ENCODE measurements at places on chromosomes 5 and 9.

DNA sequence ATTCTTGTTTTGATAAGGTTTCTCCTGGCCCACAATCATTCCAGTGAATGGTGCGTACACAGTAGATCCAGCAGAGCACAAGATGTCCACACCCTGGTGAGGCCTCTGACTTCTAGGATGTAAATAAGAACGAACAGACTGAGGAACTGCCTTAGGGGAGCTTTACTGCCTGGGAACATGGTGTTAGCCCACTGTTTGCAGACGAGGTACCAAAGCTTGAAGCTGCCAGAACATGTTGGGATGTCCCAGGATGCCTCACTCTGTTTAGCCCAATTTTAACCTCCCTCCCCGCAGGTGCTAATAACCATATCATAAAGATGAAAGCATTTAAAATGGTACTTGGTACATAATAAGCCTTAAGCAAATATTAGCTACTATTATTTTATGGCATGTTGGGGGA, 3.5 kb downstream of the LECT2 start:
- DNase-seq = no peak

DNA sequence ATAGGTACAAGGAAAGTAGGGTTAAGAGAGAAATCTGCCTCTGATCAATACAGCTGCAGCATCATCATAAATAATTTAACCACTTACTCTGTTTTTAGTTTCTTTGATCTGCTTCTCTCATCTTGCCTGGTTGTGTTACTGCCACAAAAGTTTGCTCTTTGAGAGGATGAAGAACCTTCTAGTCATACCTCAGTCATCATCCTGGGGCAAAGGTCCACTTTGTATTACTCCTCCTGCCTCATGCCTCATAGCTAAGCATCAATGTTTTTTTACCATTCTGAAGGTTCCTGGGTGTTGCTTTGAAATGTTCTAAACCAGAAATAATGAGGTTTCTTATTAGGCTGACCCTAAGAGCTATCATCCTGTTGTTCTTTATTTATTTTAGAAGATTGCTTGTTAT, 17.1 kb upstream of the TRIM36 start:
- peak; percentile 32 for DNase-seq

GRCh38 chr9:69265891-69266290, 59.1 kb upstream of the ENTREP1 start:
- DNase-seq = peak; percentile 2

GRCh38 chr5:158758675-158759074, 341.0 kb downstream of the EBF1 start:
- peak; percentile 92 for DNase-seq

DNA sequence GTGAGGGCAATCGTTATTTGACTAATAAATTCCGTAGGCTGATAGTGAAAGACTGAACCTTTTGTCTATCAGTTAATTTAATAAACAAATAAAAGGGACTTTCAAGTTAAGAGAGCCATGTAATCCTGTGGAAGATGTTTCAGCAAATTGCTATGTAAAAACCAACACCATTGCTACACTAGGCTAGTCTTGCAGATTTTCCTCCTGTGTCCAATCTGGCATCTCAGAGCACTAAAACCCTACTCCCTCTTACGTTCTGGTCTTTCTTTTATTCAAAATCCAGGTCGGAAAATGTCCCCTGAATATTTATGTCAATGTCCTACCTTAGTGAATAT, 478.8 kb upstream of the TNC start:
- peak; percentile 67 for DNase-seq

GRCh38 chr5:43148417-43148816, 27.7 kb downstream of the ZNF131 start:
- DNase-seq = no peak

DNA sequence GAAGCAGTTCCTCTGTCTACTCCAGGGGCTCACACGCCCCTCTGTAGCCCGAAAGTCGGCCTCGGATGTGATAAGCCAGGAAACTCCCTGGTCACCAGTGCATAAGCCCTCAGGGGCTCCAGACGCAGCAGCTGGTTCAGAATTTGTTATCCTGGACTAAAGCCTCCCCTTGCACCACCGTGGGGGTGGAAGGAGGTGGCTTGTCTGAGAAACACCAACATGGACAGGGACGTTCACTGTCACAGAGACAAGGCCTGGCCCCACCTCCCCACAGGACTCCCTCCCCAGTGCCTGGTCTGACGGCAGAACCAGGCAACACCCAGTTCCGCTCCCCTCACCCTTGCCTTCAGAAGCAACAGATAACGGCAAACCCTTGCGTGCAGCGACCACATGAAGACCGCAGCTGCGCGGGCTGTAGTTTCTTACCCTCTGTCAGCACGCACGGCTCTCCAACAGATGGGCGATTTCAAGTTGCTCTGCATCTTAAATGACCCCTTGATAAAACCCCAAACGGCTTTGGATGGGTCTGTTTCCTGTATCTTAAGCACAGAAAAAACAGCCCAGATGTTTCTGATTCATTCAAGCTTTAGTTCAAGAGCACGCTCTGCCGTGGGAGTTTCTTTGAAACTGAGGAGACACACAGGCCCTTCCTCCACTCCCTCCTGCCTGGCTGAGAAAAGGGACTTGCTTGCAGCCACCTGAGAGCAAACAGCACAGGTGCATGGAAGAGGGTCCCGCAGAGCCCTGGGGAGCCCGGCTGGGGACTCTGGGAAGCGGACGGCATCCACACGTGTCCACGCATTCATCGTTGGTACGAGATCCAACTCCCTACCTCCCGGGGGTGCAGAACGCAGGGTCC, 44.7 kb upstream of the NKD2 start:
- DNase-seq = peak; percentile 73

DNA sequence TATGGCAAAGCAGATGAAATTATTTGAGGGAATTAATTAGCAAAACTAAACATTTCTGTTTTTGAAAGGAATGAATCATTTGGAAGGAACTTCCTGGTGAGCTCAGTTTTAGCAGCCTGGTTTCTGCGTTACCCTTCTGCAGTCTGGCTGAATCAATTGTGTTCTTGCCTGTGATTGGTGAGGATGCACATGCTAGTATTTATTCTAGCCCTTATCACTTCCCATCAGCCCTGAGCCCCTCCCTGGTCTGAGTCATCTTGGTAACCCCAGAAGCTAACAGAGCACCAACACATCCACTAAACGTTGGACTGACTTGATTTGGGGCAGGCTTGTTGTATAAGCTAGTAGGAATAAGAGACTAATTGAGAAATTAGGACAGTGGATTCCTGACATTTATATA, 6.6 kb downstream of the TJP2 start:
- DNase-seq = peak; percentile 96

- DNase-seq = peak; percentile 71
Observed at GRCh38 chr5:148913985-148914431, 87.6 kb downstream of the ADRB2 start.

DNA sequence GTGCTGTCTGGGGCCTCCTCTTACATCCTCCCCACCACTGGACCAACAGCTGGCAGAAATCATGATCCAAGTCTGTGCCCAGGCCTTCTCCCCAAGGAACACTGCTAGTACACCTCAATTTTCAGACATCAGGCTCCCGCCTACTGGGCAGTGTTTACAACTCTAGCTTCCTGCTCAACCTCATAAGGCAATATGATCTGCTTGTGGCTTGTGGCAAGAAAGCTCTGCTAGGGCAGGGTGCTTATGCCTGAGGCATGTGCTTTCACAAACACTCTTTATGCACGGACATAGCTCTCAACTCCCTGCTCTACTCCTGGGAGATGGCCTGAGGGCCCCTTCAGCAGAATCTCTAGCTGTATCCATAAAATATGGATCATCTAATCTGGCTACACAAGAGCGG, 32.5 kb downstream of the SH3TC2 start:
- no peak for DNase-seq

- DNase-seq = no peak
Observed at GRCh38 chr5:176559683-176560082, 10.5 kb downstream of the CDHR2 start.

GRCh38 chr5:107402434-107403227, 268.1 kb downstream of the EFNA5 start:
- no peak for DNase-seq

DNA sequence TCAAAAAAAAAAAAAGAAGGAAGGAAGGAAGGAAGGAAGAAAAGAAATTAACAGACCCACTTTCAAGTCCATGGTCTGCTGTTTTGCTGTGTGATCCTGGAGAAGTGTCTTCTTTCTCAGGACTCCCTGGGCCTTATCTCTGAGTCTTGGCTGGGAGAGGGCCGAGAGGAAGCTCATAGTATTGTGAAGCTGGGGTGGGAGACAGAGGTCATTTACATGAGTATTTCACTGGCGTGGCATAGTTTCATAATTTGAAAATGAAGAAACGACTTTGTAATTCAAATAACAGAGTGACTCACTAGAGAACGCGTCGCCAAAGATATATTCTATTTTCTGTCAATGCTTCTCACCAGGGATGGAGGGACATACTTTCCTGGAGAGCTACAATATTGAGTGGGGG, 2.4 kb upstream of the C9orf50 start:
- peak; percentile 83 for DNase-seq

- DNase-seq = no peak
Observed at GRCh38 chr9:5421163-5421562, 16.6 kb downstream of the PLGRKT start.

GRCh38 chr5:1027631-1028441, 19.2 kb downstream of the NKD2 start:
- DNase-seq = no peak

DNA sequence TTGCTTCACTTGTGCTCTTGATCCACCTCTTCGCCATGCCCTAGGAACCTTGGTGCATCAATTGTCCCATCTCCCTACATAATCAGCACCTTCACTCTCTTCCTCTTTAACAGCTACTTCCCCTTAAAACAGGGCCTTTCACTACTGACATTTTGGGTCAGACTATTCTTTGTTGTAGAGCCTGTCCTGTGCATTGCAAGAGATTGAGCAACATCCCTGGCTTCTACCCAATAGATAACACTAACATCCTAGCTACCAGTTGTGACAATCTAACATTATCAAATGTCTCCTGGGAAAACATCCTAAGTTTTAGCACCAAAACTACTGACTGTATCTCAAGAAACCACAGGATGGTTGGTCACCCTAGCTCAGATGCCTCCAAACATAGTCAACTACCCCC, 854.3 kb upstream of the DMAC1 start:
- DNase-seq = no peak

GRCh38 chr9:20729523-20729922, 45.5 kb downstream of the FOCAD start:
- peak; percentile 38 for DNase-seq

DNA sequence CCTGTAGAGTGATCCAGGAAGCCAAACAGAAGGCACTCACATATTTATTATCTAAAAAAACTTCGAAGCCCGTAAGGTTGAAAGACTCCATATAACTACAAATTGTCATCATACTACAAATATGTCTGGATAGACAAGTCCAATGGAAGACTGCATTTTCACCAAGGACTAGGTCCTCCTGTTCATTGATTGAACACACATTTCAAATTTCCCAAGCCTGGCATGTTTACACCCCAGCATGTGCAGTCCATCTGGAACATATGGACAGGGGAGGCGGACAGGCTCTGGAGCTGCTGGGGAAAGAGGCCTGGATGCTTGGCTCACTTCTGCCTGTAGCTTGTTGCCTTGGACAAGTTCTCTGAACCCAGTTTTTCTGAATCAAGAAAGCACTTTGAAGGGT, 378.7 kb downstream of the ENC1 start:
- DNase-seq = no peak

DNA sequence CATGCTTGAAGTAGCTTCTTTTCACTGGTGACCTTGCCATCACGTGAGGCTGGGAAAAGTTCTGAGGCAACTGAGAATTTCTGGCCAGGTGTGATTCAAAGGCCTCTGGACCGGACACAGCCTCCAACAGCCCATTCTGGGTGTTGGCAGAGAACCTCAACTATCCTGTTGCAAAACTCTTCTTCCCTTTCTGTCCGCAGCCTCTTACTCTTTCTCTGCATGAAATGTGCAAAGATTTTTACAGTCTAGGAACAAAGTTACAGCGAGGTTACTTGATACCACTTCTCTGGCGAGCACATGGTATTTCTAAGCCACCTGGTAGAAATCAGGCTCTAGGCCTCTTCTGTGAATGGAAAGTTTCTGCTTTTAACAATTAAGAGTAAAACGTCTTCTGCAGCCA, 79.2 kb downstream of the FREM1 start:
- DNase-seq = no peak

GRCh38 chr5:125210242-125210947, 464.0 kb upstream of the ZNF608 start:
- DNase-seq = peak; percentile 13

DNA sequence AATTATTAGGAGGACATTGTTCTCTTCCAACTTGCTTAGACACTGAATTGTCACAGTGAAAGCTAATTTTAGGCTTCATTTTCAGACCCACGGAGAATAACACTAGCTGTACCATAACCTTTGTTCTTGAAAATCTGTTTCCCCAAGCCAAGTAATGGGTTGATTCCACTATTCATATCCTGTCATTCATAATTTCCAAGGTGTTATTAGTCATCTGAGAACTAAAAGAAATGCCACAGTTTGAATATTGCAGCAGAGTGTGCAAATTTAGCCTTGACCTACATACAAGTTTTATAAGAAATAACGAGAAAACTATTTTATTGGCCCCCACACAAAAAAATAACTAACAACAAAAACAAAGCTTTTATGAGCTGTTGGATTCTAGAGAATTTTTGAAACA, 148.5 kb upstream of the TYRP1 start:
- no peak for DNase-seq

GRCh38 chr5:153699035-153699434, 208.6 kb downstream of the GRIA1 start:
- DNase-seq = no peak

DNA sequence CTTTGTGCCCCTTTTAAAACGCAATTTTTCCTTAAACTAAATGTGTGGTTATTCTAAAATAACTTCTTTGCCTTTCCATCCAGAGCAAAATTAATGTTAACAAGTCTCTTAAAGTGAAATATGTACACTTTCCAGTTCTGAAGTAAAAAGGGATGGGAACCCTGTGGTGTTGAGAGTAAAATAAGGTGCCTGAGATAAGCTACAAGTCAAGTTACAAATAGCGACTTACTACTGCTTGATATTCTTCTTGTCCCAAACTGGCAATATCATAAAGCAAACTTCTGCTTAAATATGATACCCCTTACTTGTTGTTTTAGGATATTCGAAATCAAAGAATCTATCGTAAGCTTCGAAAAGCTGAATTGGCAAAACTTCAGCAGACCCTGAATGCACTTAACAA, 18.3 kb upstream of the F2R start:
- DNase-seq = no peak

- DNase-seq = no peak
Observed at GRCh38 chr5:10301842-10302610, 5.7 kb downstream of the CMBL start.

GRCh38 chr5:169272111-169272510, 28.8 kb downstream of the SLIT3 start:
- DNase-seq = no peak

GRCh38 chr9:107215381-107215780, 67.7 kb upstream of the RAD23B start:
- peak; percentile 65 for DNase-seq

GRCh38 chr9:549455-549997, 292.0 kb upstream of the DMRT1 start:
- no peak for DNase-seq

DNA sequence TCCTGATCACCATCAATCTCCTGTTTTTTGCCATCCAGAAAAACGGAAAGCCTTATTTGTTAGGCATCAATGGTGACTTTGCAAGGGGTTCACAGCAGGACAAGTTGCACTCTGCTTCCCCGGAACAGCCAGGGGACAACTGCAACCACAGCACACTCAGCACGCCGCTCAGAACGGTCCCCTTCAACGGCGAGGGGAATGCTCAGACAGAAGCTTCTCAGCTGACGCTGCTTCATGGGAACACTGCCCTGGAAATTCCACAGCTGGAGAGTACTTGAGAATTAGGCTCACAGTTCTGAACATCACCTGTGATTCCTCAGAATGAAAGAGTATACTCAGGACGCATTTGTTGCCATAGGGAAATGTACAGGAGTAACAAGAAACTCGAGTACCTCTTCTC, 40.1 kb upstream of the PLPP6 start:
- DNase-seq = no peak

GRCh38 chr9:72441848-72442607, 77.0 kb upstream of the ZFAND5 start:
- peak; percentile 91 for DNase-seq

Data from GM23248 (cell line).